ENCODE measurements at places on chromosomes 1 and 21.

DNA sequence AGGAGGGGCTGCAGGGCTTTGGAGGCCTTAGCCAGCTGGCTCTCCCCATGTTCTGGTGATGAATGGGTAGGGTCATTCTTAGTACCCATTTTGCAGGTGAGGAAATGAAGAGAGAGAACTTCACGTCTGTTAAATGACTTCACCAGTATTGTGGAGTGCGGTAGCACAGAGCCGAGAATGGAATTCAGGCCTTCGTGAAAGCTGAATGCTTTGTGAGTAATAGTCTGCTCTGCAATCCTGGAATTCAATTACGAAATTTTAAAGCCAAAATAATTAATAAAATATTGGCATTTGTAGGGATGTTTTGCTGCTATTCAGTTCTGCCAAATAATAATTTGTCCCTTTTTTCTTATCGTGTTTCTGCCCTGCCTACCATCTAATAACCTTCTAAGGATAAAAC, 197.7 kb downstream of the GREM2 start:
- no peak for DNase-seq

DNA sequence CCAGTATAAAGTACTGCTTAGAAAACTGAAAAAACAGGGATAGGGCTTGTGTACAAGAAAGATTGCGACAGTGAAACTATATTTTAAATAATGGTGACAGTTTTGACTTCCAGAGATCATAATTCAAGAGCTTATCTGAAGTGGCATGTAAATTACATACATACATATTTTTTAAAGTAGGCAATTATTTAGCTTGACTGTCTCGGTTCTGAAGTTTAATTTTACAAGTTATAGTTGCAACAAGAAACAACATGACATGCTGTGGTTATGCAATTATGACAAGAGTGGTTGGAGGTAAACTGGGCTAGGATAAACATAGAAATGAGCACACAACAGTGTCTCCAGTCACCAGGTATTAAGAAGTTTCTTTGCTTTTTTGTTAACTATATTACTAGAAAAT, 4.1 kb downstream of the C1orf21 start:
- DNase-seq: no peak

DNA sequence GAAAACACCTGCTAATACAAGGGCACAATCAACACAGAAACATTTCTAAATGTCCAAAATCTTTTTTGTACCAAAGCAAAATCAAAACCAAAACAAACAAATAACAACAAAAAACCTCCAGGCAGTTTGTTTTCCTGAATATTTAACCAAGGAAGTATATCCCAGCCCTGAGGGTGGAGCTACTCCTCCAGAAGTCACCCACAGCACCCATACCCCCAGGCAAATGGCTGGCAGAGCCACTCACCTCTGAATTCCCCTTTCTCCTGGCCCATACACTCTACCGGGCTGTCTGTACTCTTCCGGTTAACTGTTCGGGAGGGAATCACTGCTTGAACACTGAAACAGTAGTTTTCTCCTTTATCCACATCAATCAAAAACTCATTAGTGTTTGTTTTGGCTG, 9.5 kb downstream of the F3 start:
- DNase-seq: no peak

- DNase-seq: no peak
Observed at GRCh38 chr1:8116894-8117264, 90.8 kb upstream of the ERRFI1 start.

- no peak for DNase-seq
Observed at GRCh38 chr1:215986401-215986800, 419.3 kb downstream of the KCTD3 start.

DNA sequence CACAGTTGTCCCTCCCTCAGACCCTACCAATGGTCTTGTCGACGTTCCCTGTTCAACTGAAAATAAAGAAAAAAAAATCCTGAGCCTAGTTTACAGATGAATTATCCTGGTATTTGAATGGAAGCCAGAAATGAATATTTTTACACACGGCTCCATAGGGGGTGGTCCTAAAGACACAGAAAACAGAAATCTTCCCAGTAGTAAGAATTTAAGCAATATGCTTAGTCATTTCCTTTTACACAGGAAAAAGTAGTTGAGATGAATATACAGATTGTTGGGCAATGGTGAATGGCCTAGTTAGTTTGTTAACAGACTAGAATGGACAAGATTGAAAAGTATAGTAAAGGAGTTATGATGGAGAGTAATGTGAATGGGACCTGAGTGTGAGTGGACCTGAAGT, 67.4 kb downstream of the RGS18 start:
- no peak for DNase-seq

DNA sequence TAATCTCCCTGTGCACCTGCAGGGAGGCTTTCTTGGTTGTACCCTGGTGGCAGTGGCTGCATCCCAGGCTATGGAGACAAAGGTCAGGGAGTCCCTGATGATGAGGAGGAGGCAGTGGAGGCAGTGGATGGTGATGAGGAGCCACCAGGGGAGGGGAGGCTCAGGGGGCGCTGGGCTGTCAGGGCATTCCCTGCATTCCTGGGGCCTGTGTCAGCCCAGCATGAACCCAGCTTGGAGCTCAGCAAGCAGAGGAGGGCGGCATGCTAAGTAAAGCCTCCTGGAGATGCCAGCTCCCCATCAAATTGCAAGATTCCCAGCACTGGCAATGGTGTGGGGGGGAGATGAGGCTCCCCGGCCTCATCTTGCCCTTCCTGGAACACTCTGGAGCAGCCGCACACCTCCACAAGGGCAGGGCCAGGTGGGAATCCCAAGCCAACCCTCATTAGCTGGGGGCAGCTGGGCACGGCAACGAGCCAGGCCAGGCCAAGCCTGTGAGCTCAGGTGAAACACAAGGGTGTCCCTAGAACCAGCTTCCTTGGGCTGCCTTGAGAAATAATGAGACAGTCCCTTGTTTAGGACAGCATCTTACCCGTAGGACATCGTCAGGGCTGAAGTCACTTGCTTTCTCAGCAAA, 469.5 kb downstream of the MATN1 start:
- DNase-seq: no peak

DNA sequence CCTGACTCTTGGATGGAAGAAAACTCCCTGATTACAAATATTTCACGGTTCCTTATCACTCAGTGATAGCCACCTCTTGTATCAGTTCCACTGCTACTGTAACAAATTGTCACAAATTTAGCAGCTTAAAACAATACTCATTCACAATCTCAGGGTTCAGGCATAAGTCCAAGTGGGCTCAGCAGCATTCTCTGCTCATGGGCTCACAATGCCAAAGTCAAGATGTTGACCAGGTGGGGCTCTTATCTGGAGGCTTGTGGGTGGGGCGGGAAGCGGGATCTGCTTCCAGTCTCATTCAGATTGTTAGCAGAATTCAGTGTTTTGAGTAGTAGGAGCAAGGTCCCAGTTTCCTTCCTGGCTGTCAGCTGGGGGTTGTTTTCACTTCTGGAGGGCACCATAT, 137.3 kb upstream of the FAM78B start:
- no peak for DNase-seq

Data from NCI-H510A (cell line).